ENCODE measurements at places on chromosomes 12 and 14. TPM values are rescaled to one million over a fixed set of nuclear protein-coding genes. Genes with fewer than 3 reads are reported as not detected.

GRCh38 chr14:39773387-39774126 lies 341.3 kb upstream of the FBXO33 start:
- DNase-seq: no peak

GRCh38 chr12:10721651-10722501 lies 1.2 kb downstream of the YBX3 start:
- peak; percentile 97 for DNase-seq

DNA sequence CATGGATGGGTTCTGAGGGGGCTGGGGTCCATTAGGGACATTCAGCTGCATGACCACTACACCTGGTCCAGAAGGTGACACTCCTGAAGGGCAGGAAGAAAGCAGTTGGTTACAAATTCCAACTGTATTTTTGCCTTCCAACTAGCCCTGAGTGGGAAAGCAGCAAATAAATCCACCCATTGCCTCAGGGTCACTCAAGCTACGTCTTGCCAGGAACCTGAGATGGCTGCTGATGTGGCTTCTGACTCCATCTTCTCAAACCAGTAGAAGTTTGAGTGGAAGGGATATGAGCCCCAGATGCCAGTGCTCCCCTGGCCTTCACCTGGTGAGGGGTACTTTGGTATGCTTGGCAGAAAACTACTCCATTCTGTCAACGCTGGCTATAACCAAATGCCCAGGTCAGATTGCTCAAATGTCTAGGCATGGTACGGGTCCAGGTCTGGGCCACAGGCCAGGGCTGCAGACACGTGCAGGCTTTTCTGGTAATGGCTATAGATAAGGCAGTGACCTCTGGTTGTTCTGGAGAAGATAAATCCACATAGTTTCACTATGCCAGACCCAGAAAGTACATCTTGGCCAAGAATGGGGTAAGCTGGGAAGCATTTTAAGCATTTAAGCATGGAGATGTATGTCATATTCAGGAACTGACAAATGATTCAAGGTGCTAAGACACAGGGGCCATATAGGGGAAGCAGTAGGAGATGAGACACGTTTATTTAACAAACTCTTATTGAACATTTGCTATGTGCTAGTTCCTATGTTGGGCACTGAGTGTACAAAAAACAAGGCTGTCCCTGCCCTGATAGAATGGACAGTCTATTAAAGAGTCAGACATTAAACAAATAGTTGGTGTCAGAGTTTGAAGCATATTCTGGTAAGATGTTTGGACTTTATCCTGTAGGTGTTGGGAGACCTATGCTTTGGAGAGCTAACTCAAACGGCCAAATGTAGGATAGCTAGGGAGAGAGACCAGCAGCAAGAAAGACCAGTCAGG lies 8.3 kb upstream of the STAC3 start:
- DNase-seq: no peak

The KRT72 gene
- total RNA-seq: not detected

GRCh38 chr12:115223322-115223721 lies 539.3 kb upstream of the TBX3 start:
- DNase-seq: peak; percentile 58

The MON2 gene
- 57.9 TPM for total RNA-seq

GRCh38 chr12:115872212-115872611 lies 405.3 kb downstream of the MED13L start:
- DNase-seq: no peak

DNA sequence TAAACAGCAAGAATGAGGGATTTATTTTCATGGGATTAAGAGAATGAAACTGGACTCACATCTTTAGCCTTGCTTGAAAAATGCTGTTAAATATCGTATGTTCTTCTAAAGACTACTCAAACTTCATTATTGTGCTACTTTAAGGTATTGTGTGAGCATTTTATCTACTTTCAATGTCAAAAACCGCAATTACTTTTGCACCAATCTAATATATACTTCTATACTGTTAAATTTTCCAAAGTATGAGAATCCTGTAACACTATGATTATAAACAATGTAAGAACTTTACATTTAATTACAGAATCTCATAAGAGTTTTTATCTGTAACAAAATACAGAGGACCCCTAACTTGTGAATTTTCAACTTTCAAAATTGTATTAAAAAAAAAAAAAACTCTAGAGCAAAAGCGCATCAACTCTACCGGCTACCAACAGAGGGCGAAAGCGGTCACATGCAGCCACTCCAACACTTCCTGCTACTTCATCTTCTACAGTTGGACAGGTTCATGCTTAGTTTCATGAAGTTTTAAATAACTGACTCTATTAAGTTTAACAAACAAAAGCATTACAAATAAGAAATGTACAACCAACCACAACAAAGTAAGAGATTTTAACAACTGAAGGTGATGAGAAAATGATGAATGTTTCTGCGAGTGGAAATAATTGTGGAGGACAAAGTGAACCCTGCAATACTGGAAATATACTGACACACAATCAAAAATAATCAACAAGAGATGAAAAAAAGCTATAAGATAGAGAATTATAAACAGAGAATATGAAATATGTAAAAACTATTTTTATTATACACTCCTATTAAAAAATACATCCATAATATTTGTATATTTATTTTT lies 210.9 kb downstream of the MED13L start:
- peak; percentile 71 for DNase-seq

The ADSS1 gene
- 7.5 TPM for total RNA-seq

DNA sequence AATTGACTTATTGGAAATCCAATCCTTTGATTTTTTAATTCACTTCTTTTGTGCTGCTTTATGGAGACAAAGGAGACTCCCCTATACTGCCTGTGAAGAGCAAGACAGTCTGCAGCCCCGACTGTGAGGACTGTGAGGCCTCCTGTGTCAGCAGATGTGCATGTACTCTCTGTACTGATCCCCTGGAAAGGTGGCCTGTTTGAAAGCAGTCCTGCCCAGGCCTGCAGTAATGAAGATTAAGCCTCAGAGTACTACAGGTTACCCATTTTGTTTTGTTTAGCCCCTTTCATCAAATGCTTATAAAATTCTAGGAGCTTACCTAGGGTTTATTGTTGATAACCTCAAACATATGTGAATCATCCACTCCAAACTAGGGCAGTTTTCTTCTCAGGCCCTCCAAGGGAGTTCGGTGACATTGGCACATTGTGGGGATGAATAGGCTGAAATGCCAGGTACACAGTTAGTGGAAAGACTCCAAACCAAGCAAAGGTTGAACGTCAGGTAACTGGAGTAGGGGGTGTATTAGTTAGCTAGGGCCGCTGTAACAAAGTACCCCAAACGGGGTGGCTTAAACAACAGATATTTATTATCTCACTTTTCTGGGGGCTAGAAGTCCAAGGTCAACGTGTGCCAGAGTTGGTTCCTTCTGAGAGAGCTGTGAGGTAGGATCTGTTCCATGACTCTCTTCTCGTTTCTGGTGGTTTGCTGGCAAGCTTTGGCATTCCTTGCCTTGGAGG lies 208.7 kb upstream of the BCL2L14 start:
- DNase-seq: no peak

The FOXG1 gene
- total RNA-seq: not detected

The FAM90A1 gene
- total RNA-seq: 0.54 TPM

GRCh38 chr14:63650256-63650952 lies 8.7 kb upstream of the WDR89 start:
- DNase-seq: no peak

DNA sequence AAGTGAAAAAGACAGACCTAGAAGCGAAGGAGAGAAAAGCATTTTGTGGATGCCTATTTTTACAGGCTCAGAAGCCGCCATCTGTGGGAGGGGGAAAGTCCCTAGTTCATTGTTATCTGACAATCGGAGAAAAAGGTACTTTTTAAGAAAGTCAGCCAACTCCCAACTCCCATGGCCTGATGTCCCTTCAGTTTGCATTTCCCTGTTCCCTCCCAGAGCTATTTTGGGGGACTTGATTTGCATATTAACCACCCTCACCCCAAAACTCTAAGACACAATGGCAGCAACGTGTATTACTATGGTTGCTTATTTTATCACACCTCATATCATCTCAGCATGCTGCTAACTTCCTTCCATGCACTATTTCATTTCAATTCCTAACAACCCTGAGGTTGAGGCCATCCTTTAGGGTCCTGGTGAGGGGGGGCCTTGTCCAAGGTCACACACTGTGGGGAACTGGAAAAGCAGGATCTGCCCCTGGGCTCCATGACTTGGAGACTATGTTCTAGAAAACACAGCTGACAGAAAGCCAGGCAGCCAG lies 18.7 kb downstream of the HVCN1 start:
- no peak for DNase-seq

- DNase-seq: no peak
Measured at GRCh38 chr12:131561891-131562684, 148.8 kb upstream of the SFSWAP start.

- DNase-seq: peak; percentile 33
Measured at GRCh38 chr12:78210894-78211302, 380.2 kb downstream of the NAV3 start.

The BDKRB2 gene
- total RNA-seq: 16.1 TPM

GRCh38 chr12:131242741-131243496 lies 289.2 kb downstream of the ADGRD1 start:
- no peak for DNase-seq

The TUBA1B gene
- 537 TPM for total RNA-seq

The DNAJC22 gene
- 16.2 TPM for total RNA-seq
